Cerebellum (tissue), 4 donors: ENCODE measurements at places on chromosomes 7 and 10. TPM values are rescaled to one million over a fixed set of nuclear protein-coding genes. Genes with fewer than 3 reads are reported as not detected.

Gene CUBN
- total RNA-seq, result 7.8 TPM

DNA sequence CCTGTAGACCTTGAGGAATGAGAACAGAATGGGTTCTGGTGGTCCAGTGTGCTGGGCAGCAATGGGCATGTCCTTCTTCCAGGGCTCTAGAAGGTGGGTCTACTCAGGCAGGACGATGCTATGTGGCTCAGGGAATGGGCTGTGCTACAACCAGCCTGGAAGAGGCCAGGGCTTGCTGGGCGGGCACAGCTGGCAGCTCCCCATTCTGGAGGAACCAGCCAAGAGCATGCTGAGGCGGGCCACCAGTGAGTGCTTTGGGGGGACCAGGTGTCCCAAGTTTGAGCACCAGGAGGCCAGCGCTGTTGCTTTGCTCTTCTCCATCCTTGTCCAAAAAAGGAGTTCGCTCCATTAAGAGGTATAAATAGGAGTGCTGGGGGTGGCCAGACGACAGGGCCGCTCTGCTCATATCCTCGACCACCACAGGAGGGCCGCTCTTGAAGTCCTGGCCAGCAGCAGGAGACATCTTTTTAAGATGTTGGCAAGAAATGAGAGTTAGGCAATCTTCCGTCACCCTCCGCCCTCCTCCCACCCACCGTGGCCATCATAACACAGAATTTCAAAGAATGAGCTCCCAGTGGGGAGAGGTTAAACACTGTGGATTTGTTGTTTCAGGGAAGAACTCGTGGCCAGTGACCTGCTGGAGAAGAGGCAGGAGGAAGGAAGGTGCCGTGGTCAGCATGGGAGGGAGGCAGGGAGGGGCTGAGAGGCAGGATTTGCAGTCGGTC, 141.3 kb downstream of the GRK5 start:
- DNase-seq, result no peak

GRCh38 chr7:8303904-8304528, 42.0 kb upstream of the ICA1 start:
- DNase-seq, result no peak

Gene RINT1
- total RNA-seq, result 22.5 TPM

Gene SAMD9L
- 2.4 TPM for total RNA-seq

GRCh38 chr10:31134311-31134952, 102.8 kb upstream of the ZNF438 start:
- peak; percentile 28 for DNase-seq

DNA sequence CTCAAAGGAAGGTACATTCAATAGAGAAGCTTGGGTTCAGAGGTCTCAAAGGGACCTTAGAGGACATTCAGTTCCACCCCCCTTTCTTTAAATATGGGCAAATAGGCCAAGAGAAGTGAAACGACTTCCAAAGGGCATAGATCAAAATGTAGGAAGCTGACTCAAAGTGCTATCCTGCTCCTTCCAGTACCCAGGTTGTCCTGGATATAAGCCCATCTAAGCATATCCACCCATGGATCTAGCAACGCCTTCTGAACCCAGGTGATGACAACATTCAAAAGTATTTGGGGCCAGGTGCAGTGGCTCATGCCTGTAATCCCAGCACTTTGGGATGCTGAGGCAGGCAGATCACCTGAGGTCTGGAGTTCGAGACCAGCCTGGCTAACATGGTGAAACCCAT, 5.3 kb downstream of the ATXN7L1 start:
- DNase-seq, result no peak

Gene TAS2R4
- total RNA-seq, result 13.2 TPM

- DNase-seq, result no peak
These were observed 107.5 kb upstream of the WAC start for GRCh38 chr10:28425422-28425821.

- peak; percentile 42 for DNase-seq
These were observed 157.3 kb downstream of the CTTNBP2 start for GRCh38 chr7:117715784-117716445.

DNA sequence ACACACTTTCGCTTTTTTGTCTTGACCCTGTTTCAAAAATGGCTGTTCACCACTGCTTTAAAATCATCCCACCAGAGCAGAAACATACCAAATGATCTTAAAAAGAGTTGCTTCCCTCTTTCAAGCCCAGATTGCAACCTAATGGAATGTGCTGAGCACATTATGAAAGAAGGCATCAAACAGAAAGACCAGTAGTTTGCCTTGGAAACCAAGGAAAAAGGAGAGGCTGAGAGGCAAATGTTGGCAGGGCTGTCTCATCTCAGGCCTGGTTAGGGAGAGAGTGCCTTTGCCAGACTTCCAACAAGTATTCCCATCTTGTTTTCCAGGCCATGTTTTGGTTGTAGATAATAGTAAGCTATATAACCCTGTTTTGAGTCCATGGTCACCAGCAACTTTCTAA, 64.3 kb downstream of the ABCB4 start:
- no peak for DNase-seq

- DNase-seq, result no peak
These were observed 21.0 kb downstream of the SFMBT2 start for GRCh38 chr10:7389844-7390243.
